ENCODE measurements at places on chromosomes 6 and 20. TPM values are rescaled to one million over a fixed set of nuclear protein-coding genes. Genes with fewer than 3 reads are reported as not detected.

ZNF292 gene
- 13.6 TPM for total RNA-seq

TBXT gene
- not detected for total RNA-seq

PDE7B gene
- 15.4 TPM for total RNA-seq

MEI4 gene
- total RNA-seq, result 0.16 TPM

GRCh38 chr6:3750317-3751076, 1.0 kb downstream of the PXDC1 start:
- peak; percentile 90 for DNase-seq

- no peak for DNase-seq
Measured at GRCh38 chr20:12358655-12359009, 440.9 kb downstream of the BTBD3 start.

GRCh38 chr20:2507464-2507863, 1.3 kb downstream of the ZNF343 start:
- no peak for DNase-seq

- no peak for DNase-seq
Measured at GRCh38 chr6:21259660-21260059, 333.9 kb upstream of the SOX4 start.

- no peak for DNase-seq
Measured at GRCh38 chr6:31922942-31923341, 4.6 kb upstream of the C2 start.

GRCh38 chr6:76466286-76466685, 393.8 kb upstream of the IMPG1 start:
- DNase-seq, result no peak

DNA sequence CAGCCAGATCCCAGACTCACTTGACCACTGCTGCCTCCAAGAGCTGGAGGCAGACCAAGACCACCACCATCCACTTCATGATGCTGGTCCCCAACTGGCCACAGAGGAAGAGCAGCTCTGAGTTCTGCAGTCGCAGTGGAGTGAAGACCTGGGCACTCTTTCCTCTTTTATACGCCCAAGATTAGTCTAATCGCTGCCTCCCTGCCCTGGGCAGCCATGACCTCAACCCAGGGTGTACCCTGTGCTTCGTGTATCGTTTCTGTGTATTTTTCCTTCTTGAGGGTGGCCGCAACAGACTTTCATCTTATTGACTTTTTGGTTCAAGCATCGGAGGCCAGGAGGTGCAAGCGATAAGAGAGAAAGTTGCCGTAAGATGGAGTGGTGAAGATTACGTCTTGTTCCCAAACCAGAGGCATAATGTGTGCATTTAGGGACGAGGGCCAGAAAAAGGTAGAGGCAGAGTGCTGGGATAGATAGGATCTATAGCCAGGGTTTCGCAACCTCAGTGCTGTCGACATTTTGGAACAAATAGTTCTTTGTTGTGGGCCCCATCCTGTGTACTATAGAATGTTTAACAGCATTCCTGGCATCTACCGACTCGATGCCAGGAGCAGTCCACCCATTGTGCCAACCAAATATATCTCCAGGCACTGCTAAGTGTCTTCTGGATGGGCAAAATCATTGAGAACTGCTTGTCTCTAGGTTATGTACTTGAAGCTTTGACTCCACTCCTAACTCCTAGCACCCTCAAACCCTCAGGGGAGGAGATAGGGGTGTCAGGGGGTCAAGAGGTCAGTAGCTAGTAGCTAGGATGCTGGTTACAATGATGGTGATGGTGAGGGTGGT, at the start of gene PGC:
PGC (minus strand) TSS at position 142 of the 846 bp plus-strand sequence; CDS start at position 79, 63 bp downstream.
- DNase-seq, result no peak

DNA sequence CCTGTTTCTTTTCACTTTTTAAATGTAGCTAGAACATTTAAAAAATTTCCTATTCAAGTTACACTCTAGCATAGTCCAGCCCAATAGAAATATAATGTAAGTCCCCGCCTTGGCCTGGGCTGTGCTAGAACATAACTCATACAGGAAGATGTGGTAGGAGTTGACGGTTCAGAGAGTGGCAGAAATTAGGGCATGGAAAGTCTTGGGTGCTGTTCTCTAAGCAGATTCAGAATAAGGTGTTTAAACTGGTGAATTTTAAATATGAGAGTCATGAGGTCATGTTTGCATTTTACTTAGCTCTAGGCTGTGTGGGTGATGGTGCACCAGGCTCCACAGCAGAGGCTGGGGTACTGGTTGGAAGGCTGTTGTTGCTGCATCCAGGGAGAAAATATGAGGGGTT, 256.5 kb downstream of the FARS2 start:
- no peak for DNase-seq

DNA sequence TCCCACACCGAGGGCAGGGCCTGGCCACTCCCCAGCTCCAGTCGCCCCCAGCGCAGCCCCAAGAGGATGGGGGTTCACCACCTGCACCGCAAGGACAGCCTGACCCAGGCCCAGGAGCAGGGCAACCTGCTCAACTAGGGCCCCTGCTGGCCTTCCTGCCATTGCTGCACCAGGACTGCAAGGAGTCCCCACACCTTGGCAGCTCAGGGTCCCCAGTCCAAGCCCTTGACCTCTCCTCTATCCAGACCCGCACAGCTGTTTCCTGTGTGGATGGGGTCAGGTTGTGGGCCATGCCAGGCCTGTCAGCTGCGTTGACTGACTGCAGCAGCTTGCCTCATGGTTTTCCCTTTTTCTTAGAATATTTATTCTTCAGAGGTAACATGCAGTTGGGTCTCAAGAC, 4.4 kb downstream of the LRRC73 start:
- no peak for DNase-seq

GRCh38 chr6:11428895-11429294, 108.7 kb upstream of the TMEM170B start:
- no peak for DNase-seq

DNA sequence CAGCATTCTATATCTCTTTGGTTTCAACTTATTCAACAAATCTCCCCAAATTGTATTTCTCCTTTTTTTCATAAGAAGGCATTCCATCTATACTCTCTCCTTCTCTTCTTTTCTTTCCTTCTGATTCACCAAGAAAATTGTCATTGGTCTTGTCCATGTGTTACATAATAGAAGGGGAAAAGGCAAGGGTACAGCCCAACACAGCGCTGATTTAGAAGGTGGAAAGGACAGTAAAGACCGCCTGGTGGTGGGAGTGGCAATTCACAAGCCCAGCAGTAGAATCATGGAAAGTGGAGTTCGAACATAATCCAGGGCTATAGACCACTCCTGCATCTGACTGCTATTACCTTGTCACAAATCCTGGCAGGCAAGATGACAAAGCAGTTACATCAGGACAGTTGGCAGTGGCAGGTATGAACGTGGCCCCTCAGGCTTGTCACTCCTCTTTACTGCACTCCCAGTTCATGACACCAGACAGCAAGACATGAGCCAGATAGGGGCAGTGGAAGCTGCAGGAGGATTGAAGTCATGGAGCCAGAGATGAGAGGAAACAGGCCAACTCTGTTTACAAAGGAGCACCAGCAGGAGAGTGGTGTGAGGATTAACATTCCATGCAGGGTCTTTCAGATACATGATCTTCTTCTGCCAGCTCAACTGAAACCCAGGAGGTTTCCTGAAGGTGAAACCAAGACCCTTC, 2.1 kb upstream of the TNFAIP3 start:
- no peak for DNase-seq

DNA sequence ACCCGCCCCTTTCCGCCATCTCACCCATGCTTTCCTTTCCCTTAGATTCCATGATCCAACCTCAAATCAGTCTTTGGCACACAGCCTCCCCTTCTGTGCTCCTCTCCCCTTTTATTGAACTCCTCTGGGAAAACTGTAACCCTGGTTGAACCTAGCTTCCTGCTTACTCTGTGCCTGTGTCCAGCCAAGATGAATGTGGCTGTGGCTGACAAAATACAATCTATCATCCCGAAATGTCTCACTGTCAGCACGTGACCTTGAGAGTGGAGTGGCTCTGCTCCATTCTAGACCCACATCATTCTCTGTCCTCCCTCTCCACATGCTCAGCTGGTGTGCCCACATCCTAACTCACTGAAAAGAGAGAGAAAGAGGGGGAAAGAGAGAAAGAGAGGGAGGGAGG, 11.0 kb downstream of the NCR2 start:
- DNase-seq, result no peak

GRCh38 chr6:65295812-65296211, 411.2 kb downstream of the EYS start:
- no peak for DNase-seq

DNA sequence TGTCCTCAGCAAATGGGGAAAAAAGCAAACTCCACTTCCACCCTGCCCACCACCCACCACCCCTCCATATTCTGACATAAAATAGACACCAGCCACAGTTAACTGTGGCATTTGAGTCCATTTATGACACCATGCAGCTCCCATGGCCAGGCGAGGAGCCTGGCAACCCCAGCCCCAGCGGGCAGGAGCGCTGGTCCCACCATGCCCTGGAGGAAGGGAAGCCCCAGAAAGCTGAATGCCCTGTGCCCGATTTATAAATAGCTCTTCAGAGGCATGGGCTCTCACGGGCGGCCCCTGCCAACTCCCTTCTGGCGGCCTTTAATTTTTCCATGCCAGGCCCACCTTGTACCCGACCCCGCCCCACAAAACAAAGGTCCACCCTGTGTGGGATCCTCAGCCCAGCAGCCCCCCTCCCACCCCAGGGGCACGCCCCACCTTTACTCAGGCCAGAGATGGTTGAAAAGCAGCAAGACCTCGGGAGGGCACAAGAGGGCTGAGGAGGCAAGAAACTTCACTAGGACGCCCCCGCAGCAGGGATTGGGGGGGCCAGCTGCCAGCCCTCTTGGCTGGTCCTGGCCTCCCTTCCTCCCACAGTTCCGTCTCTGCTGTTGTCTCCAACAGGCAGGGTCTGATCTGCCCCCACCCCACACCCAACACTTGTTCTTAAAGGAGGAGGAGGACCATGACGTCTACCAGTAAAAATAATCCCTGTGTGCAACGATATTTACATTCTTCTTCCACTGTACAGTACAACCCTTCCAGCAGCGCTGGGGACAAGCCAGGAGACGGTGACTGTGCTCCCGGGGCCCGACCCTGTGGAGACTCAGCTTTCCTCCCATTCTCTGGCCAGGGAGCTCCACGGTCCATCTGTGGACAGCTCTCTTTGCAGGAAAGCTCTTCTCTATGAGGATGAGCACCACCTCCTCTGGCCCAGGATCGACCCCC, 115.6 kb upstream of the CDYL start:
- no peak for DNase-seq
